ENCODE measurements at places on chromosomes 5 and 9.
A peak's percentile ranks its signal among the peaks of the same experiment; 100 is the strongest.

- peaks cover 11% of the 10 kb centered on the region for H3K4me1 ChIP-seq
These were observed 68.7 kb upstream of the ZNF618 start for GRCh38 chr9:113807173-113808061.

- no peak overlapping the region for H3K27ac ChIP-seq
- no peak overlapping the region for H3K4me3 ChIP-seq
- no peaks in the 10 kb centered on the region for H3K36me3 ChIP-seq
These were observed 193.7 kb downstream of the CYLC2 start for GRCh38 chr9:103188781-103189350.

GRCh38 chr9:90288275-90288639 lies 354.4 kb downstream of the DIRAS2 start:
- no peak overlapping the region for H3K4me3 ChIP-seq
- no peaks in the 10 kb centered on the region for H3K27me3 ChIP-seq
- no peaks in the 10 kb centered on the region for H3K4me1 ChIP-seq
- DNase-seq = no peak

- H3K4me3 ChIP-seq = no peak overlapping the region
- H3K27me3 ChIP-seq = no peaks in the 10 kb centered on the region
These were observed 38.2 kb downstream of the MED10 start for GRCh38 chr5:6340100-6340499.

DNA sequence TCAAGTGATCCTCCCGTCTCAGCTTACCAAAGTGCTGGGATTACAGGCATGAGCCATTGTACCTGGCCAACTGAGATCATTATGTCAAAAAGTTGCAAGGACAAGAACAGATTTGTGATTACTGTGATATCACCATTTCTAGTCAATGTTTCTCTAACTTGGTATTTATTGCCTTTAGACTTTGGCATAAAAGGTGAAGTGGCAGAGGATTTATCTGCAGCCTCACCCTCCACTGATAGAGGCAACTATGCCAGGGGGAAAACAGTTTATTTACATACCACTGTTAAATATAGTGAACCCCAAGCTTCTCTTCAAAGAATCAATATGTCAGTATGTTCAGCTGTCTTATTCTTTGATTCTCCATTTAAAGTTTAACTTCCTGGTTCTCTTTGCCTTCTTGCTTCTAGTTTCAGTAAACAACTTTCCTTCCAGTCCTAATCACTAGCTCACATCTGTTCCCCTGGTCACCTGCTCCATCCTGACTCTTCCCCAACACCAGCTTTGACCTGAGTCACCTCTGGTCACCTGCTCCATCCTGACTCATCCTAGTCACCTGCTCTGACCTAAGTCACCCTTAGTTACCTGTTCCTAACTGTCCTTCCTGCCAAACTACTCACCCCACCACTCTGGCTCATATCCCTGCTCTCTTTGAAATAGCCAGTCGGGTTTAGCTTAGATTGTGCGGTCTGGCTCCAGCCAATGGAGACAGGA lies 29.9 kb downstream of the SEMA6A start:
- H3K4me1 ChIP-seq = peaks cover 25% of the 10 kb centered on the region
- no peak overlapping the region for H3K4me3 ChIP-seq
- DNase-seq = no peak

DNA sequence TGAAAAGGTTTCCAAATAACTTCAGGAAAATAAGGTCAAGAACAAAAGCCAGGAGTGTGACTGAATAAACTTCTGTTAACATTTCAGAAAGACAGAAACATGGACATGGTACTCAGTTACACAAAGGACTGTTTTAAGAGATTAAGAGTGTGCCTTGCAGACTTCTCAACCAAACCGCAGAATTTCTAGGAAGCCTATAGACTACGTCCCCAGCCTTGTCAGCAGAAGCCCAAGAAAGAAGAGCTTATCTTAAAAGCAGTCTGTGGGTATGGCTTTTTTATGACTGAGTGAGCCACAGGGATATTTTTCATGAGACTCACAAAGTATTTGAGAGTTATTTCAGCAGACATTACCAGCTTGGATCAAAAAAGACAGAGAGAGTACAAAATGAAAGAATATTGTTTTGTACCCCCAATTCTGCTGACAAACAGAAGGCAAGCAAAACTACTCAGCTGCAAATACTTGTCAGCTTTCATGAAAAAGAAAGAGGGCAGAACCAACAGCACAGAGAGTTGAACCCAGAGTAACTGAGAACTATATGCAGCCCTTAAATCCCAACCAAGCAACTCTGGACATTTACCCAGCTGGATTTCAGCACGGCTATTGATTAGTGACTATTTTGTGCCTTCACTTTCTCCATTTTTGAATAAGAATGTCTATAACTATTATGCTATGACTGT lies 711.0 kb upstream of the CTNND2 start:
- no peak overlapping the region for H3K4me3 ChIP-seq
- H3K4me1 ChIP-seq = no peaks in the 10 kb centered on the region
- H3K27me3 ChIP-seq = no peaks in the 10 kb centered on the region
- no peaks in the 10 kb centered on the region for H3K36me3 ChIP-seq
- DNase-seq = no peak
- H3K27ac ChIP-seq = no peak overlapping the region

GRCh38 chr9:121386442-121387175 lies 16.6 kb upstream of the STOM start:
- H3K4me3 ChIP-seq = peak overlapping the region; percentile 44
- H3K4me1 ChIP-seq = peaks cover 4% of the 10 kb centered on the region
- no peaks in the 10 kb centered on the region for H3K27me3 ChIP-seq
- no peak for DNase-seq

DNA sequence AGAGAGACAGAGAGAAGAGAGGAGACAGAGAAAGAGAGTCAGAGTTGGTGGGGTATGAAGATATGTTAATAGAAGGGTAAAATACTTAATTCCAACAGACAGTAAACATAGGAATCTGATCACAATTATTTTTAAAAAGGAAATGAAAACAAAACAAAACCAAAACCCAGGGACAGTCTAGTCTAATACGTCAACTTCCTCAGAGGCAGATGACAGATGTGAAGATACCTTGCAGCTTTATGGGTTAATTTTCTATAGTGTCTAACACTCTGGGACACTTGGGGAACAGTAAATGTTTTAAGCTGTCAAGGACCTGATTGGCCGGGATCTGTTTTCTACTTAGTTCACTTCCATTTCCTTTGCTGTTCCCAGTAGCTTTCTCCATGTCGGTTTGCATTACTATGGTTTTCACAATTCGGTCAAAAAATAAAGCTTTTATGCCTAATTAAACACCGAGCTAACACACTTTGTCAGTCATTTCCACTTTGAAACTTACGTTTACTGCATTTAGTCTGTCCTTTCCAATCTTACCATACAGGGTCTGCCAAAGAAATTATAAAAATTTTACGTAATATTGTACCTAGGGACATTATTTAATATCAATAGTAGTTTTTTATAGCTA lies 216.5 kb downstream of the MCTP1 start:
- no peak overlapping the region for H3K27ac ChIP-seq
- no peaks in the 10 kb centered on the region for H3K36me3 ChIP-seq
- H3K27me3 ChIP-seq = no peaks in the 10 kb centered on the region
- DNase-seq = no peak
- no peaks in the 10 kb centered on the region for H3K4me1 ChIP-seq
- H3K4me3 ChIP-seq = no peak overlapping the region

GRCh38 chr5:32259033-32259432 lies 53.7 kb downstream of the MTMR12 start:
- peaks cover 19% of the 10 kb centered on the region for H3K4me1 ChIP-seq
- H3K4me3 ChIP-seq = no peak overlapping the region
- H3K36me3 ChIP-seq = peaks cover 60% of the 10 kb centered on the region
- no peak overlapping the region for H3K27ac ChIP-seq
- H3K27me3 ChIP-seq = no peaks in the 10 kb centered on the region

DNA sequence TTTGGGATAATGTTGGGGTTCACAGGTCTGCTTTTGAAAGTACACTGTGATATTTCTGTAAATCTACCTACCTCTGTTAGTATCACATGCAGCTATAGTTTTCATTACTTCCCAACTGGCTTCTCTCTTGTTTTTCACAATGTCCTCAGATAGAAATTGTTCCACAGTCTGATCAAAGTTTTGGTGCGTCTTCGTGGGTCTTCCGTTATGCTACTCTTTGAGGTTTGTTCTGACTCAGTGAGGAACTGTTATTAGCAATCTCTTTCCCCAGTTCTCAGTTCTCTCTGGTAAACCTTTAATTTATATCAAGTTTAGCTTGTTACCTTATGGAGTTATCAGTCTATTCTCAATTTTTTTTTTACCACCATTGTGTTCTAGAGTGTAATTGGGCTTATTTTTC lies 2061.2 kb upstream of the CDH9 start:
- H3K27ac ChIP-seq = no peak overlapping the region
- no peaks in the 10 kb centered on the region for H3K36me3 ChIP-seq
- H3K4me1 ChIP-seq = no peaks in the 10 kb centered on the region
- no peaks in the 10 kb centered on the region for H3K27me3 ChIP-seq
- no peak overlapping the region for H3K4me3 ChIP-seq

DNA sequence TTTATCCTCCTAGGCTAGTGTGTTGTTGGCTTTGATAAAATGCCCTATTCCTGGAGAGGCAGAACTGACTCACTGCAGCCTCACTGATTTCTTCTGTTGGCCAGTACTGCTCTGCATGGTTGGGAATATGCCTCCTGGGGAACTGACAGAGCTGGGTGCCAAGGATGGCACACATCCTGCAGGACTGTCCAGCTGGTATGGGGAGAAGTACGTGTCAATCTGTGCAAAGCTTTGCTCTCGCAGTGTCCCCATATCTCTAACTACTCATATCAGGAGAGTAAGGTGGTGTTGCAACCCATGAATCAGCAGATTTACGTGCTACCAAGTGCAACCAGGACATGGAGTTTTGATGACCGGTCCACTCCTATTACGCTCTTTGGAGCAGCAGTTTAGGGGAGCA lies 74.7 kb downstream of the TEK start:
- H3K27ac ChIP-seq = no peak overlapping the region
- no peaks in the 10 kb centered on the region for H3K36me3 ChIP-seq
- DNase-seq = no peak
- H3K4me3 ChIP-seq = no peak overlapping the region

DNA sequence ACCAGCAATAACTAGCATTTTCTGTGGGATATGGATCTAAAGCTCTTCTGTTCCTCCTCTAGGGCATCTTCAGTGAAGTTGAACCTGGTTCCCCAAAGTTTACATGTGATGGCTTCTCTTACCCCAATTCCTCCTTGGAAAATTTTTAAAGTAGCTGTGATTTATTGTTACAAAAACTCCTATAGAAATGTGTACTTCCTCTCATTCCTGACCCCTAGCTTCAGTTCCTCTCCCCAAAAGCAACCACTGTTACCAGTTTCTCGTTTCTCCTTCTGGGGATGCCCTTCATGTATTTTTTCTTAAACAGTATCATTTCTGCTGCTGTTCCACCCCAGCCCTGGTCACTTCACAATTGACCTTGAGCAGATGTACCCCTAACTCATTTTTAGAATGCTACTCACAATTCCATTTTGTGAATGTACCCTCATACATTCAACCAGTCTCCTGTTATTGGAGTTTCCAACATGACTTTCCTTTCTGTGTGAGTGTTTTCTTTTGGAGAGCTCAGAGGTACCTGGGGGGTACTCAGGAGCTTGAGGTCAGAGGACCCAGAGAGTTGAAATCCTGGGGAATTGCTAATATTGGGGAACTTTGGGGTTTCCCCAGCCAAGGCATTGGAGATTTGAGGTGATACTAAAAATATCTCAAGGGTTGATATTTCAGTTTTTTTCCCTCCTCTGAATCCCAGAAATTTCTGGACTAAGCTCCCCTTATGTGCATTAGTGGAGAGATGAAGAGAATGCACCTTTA lies 18.6 kb upstream of the GLRX start:
- no peaks in the 10 kb centered on the region for H3K4me1 ChIP-seq
- H3K27ac ChIP-seq = no peak overlapping the region
- no peaks in the 10 kb centered on the region for H3K27me3 ChIP-seq
- DNase-seq = no peak
- no peaks in the 10 kb centered on the region for H3K36me3 ChIP-seq

- peaks cover 9% of the 10 kb centered on the region for H3K27me3 ChIP-seq
- H3K4me3 ChIP-seq = no peak overlapping the region
- no peaks in the 10 kb centered on the region for H3K4me1 ChIP-seq
- no peak for DNase-seq
These were observed 96.2 kb upstream of the RNF180 start for GRCh38 chr5:64069486-64069885.

GRCh38 chr9:78326564-78326963 lies 29.6 kb downstream of the PSAT1 start:
- no peak overlapping the region for H3K27ac ChIP-seq
- H3K27me3 ChIP-seq = no peaks in the 10 kb centered on the region
- H3K4me1 ChIP-seq = peaks cover 13% of the 10 kb centered on the region
- H3K4me3 ChIP-seq = no peak overlapping the region
